ENCODE measurements at places on chromosomes 5 and 9.
A peak's percentile ranks its signal among the peaks of the same experiment; 100 is the strongest.

- DNase-seq = no peak
Measured at GRCh38 chr5:144275329-144275728, 104.7 kb downstream of the KCTD16 start.

- DNase-seq = no peak
Measured at GRCh38 chr9:7910426-7911020, 110.9 kb upstream of the DMAC1 start.

- no peak for DNase-seq
Measured at GRCh38 chr5:156481741-156482140, 154.8 kb downstream of the SGCD start.

DNA sequence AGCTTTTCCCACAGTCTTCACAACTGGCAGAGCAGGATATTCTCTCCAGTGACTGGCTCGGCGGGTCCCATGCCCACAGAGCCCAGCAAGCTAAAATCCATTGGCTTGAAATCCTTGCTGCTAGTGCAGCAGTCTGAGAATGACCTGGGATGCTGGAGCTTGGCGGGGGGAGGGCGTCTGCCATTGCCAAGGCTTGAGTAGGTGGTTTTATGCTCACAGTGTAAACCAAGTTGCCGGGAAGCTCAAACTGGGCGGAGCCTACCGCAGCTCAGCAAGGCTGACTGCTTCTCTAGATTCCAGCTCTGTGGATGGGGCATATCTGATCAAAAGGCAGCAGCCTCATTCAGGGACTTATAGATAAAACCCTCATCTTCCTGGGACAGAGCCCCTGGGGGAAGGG is 194.1 kb downstream of the CCDC171 start:
- DNase-seq = no peak

DNA sequence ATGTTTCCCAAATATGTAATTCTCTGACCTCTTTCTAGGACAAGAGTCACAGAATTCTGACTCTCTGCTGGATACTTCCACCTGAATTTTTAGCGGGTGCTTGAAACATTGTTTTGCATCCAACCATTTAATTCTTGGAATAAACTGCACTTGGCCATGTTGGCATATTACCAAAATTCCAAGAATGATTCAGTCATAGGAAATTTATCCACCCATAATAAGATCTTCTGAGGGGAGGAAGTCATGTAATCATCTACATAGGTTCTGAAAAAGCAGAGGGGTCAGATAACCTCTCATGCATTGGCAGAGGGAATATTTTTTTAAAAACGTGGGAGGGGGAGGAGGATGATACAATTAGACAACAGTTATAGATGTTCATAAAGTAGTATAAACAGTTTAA is 156.9 kb downstream of the PAM start:
- no peak for DNase-seq

GRCh38 chr5:157689942-157690689 is 18.8 kb downstream of the C5orf52 start:
- peak; percentile 37 for DNase-seq

- no peak for DNase-seq
Measured at GRCh38 chr9:112792670-112793069, 42.1 kb downstream of the SNX30 start.

DNA sequence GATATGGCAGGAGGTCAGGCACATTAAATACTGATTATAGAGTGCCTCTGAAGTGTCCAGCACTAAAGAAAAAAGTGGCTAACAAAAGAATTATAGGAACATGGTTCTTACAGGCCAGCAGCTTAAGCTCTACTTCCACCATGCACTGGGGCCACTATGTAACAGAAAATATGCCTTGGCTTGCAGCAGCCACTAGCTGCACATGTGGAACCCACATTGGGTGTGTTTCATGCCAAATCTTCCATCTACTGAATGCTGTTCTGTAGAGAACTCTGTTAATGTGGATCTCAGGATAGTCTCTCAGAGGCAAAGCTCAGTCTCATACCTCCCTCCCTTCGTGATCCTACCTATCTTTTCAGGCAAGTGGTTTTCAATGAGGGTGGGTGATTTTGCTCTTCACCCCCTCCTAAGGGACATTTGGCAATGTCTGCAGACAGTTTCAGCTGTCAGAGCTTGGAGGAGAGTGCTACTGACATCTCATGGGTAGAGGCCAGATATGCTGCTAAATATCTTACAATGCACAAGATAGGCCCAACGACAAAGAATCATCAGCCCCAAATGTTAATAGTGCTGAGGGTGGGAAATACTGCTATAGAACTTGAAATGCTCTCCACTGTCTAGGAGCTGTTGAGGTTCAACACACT is 218.9 kb downstream of the TARS1 start:
- DNase-seq = no peak

GRCh38 chr5:180130876-180131740 is 59.5 kb upstream of the RNF130 start:
- no peak for DNase-seq

- no peak for DNase-seq
Measured at GRCh38 chr9:10957878-10958277, 345.1 kb upstream of the PTPRD start.

GRCh38 chr5:12162863-12163262 is 258.6 kb upstream of the CTNND2 start:
- no peak for DNase-seq

GRCh38 chr9:2043243-2043642 is 28.1 kb downstream of the SMARCA2 start:
- DNase-seq = no peak

DNA sequence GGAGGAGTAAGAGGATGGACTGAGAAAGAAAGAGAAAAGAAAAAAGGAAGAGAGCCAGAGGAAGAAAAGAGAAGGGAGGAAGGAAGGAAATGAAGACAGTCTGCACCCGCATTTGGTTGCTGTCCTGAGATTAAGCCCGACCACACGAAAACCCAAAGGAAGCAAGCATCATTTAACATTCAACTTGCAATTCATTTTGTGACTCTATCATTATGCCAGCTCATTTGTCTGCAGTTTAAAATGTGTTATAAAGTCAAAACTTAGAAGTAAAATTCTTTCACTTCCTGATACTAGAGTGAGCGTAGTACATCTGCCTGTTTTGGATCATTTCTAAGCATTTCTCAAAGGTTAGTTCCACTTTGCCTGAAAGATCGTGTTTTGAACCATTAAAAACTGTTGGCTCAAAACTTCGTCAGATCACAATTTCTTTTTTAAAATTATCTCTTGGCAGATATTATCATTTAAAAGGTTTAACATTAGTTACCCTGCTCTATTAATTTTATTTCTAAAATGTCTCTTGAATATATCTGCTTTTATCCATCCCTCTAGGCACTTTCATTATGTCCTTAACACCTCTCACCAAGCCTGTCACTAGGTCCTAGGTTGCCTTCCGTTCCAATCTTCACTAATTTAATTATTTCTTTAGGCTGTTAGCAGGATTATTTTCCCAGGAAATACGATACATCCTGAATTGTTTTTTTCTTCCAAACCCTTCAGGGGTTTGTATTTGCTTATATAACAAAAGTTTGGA is 240.9 kb downstream of the TLE4 start:
- DNase-seq = no peak

DNA sequence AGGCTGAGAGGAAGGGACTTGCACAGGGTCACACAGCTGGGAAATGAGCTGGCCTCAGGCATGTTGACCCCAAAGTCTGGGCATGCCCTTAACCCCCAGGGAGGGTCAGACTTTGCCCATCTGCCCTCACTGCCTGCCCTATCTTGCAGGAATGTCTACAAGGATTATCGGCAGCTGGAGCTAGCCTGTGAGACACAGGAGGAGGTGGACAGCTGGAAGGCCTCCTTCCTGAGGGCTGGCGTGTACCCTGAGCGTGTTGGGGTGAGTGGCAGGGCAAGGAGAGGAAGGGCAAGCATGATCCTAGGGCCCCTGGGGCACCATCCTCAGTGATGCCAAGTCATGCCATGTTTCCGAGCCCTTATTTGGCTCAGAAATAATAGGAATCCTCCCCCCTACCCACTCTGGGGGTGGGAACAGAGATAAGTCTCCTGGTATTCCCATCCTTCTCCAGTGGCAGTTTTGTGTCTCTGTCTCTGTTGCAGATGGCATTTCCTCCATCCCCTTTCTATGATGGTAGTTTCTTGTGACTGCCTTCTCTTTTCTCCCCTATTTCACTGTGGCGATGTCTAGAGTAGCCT is 28.5 kb downstream of the GOLGA2 start:
- DNase-seq = no peak

DNA sequence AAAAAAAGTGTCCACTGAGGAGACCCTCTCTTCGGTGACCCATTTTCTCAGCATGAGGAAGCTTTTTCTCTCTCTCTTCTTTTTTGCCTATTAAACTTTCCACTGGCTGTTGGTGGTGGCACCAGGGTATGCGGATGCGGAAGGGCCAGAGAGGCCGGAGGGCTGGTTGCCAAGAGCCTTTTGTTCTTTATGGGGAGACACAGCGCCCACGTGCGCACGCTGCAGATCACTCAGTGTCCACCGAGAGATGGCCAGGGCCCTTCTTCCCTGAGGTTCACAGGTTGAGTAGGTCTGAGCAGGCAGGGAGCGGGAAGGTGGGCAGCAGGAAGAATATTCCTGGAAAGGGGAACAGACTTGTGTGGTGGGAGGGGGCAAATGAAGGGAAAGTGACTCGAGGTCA is 69.1 kb downstream of the STK10 start:
- no peak for DNase-seq

DNA sequence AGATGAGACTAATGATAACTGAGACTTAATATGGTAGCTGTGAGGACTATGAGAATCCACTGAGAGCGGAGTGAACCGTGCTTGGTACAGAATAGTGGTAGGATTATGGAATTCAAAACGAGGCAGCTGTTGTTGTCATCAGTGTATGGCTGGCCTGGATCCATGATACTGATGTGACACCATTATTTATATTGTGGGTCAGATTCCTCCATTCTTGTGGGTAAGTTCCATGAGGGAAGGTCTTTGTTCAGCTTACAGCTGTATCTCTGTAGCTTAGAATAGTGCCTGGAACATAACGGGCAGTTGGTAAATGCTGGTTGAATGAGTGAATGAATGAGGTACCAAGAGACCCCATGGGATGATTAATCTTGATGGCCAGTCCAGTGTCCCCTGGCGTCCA is 61.8 kb downstream of the ACER2 start:
- DNase-seq = no peak

GRCh38 chr9:20403346-20403745 is 219.0 kb downstream of the MLLT3 start:
- DNase-seq = no peak

GRCh38 chr5:434443-435146 is 8.4 kb upstream of the EXOC3 start:
- DNase-seq = no peak

DNA sequence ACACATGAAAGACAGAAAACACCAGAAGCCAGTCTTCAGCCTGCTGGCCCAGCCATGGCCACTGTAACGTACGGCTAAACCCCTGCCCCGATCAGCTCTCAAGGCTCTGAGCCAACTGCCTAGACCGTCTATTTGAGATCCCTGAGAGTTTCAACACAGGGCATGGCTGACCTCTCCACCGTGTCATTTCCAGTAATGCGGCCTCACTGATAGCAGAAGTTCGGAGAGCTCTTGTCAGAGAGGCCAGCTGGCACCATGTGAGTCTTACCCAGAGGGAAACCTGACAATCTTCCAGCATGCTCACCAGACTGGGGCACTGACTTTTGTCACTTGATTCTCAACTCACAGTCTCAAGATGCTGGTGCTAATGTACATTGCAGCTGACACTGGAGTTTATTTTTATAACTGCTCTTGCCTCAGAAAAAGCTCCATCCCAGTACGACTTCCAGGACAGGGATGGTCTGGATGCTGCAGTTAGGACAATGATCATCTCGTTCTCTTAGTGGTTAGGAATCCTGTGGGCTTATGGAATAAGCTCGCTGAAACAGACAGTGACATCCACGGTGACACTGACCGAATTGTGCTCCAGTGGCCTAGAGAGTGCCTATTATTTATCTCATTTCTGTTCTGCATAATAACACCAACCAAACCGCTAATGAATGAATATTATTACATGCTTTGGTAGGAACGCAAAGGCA is 372.7 kb downstream of the ICE1 start:
- DNase-seq = no peak

GRCh38 chr5:151700820-151701219 is 14.1 kb upstream of the SPARC start:
- no peak for DNase-seq

DNA sequence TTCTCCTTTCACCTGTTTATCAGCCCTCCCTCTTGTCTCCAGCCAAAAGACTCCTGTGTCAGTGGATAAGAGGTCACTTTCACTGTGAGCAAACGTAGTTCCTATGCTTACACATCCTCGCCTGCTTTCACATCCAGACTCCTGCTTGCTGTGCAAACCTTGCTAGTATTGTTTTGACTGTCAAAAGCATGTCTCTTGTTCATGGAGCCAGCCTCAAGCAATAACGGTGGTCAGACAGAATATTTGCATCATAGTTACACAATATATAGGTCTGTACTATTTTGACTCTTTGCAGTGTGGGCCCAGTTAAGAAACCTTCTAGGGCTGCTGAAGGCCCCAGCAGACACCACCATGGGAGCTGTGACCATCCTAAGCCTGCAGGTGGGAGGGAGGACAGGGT is 420.0 kb downstream of the SEMA5A start:
- no peak for DNase-seq

GRCh38 chr5:106380736-106381135 is 1290.0 kb downstream of the EFNA5 start:
- DNase-seq = no peak

DNA sequence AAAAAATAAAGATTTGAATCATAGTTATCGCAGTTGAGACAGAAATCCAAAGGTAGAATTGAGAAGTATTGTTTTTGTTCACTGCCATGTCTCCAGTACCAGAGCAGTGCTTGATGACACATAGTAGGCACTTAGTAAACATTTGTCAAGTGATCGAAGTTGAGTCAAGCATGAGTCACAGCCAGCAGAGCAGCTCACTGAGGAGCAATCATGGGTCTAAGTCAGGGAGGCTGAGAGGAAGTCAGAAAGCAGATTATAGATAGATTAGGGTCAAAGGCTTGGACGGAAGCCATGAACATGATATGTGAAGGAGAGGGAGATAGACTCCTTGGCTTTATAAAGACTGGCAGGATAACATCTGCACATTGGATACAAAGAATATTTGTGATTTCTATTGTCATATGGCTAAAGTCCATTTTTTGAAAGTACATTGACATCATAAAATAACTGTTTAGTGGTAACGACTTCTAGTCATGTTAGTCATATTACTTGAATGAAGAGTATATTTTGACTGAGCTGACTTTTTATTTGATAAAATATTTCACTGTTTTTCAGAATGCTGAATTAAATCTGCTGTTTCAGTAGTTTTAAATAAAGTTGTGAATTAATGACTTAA is 168.5 kb downstream of the RAB3C start:
- DNase-seq = no peak
